Heart right ventricle (tissue), 16 donors: ENCODE measurements at places on chromosomes 2 and 18. TPM values are rescaled to one million over a fixed set of nuclear protein-coding genes. Genes with fewer than 3 reads are reported as not detected.

DNA sequence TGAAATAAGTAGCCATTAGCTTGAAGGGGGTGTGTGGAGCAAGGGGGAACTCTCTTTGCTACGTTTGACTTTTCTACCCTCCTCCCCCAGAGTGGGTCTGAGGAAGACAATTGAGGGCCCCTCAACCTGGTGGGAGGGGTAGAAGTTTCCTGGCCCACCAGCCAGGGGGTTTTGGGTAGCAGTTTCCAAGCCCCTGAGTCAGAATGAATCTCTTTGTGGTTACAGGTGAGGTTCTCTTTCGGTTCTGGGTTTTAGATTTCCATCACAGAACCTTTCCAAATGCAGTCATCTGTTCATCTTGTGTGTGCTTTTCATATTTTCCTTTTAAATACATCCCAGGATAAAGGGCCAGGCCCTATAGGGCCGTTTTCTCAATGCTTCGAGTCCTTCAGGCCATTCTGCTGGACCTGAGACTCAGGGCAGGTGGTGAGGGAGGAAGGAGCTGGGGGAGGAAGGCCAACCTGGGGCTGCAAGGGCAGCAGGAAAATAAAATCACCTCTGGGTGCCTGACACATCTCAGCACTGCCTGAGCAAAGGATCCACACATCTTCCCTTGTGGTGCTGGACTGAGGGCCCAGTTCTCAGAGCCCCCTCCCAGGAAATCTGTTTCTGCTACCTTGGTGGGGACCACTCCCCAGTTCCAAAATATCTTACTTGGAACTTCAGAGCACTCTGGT is 4.7 kb downstream of the LBH start:
- H3K27me3 ChIP-seq, result no peaks in the 10 kb centered on the region
- H3K36me3 ChIP-seq, result no peaks in the 10 kb centered on the region
- no peak overlapping the region for H3K4me3 ChIP-seq
- DNase-seq, result no peak

DNA sequence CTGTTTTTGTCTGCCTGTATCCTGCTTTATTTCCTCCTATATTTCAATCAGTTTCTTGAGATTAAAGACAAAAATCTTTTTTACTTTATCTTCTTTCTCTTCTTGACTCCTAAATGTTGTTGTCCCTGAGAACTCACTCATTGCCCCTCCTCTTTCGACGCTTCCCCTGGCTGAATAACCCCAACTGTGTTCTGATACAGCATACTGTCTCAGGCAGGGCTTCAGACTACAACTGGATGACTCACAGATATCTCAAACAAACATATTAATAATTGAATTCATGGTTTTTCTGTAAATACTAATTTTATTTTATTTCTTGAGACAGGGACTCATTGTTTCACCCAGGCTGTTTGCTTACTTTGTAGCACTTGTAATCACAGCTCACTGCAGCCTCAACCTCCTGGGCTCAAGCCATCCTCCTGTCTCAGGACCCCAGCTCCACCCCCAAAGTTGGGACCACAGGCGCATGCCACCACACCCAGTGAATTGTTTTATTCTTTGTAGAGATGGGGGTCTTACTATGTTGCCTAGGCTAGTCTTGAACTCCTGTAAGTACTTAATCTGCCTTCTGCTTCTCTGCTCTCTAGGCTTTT is 9.4 kb downstream of the ITGAV start:
- peaks cover 33% of the 10 kb centered on the region for H3K36me3 ChIP-seq
- H3K4me1 ChIP-seq, result peaks cover 60% of the 10 kb centered on the region
- no peaks in the 10 kb centered on the region for H3K27me3 ChIP-seq
- H3K4me3 ChIP-seq, result no peak overlapping the region
- DNase-seq, result no peak

- peaks cover 2% of the 10 kb centered on the region for H3K4me1 ChIP-seq
- no peaks in the 10 kb centered on the region for H3K27me3 ChIP-seq
- H3K27ac ChIP-seq, result no peak overlapping the region
- H3K36me3 ChIP-seq, result no peaks in the 10 kb centered on the region
These were observed 331.9 kb downstream of the PDE11A start for GRCh38 chr2:177740700-177741099.

- H3K4me1 ChIP-seq, result peaks cover 21% of the 10 kb centered on the region
- no peak for DNase-seq
- peak overlapping the region; percentile 83 for H3K4me3 ChIP-seq
- no peaks in the 10 kb centered on the region for H3K36me3 ChIP-seq
- H3K27me3 ChIP-seq, result no peaks in the 10 kb centered on the region
These were observed 1.3 kb downstream of the SLC66A3 start for GRCh38 chr2:11156396-11157075.

- DNase-seq, result no peak
- H3K36me3 ChIP-seq, result no peaks in the 10 kb centered on the region
- no peak overlapping the region for H3K27ac ChIP-seq
- H3K27me3 ChIP-seq, result no peaks in the 10 kb centered on the region
These were observed 17.6 kb upstream of the COLEC12 start for GRCh38 chr18:518081-518480.

The EVX2 gene
- total RNA-seq, result not detected
